ENCODE measurements at places on chromosomes 11 and 22. TPM values are rescaled to one million over a fixed set of nuclear protein-coding genes. Genes with fewer than 3 reads are reported as not detected.

The NECTIN1 gene
- 5.6 TPM for total RNA-seq

DNA sequence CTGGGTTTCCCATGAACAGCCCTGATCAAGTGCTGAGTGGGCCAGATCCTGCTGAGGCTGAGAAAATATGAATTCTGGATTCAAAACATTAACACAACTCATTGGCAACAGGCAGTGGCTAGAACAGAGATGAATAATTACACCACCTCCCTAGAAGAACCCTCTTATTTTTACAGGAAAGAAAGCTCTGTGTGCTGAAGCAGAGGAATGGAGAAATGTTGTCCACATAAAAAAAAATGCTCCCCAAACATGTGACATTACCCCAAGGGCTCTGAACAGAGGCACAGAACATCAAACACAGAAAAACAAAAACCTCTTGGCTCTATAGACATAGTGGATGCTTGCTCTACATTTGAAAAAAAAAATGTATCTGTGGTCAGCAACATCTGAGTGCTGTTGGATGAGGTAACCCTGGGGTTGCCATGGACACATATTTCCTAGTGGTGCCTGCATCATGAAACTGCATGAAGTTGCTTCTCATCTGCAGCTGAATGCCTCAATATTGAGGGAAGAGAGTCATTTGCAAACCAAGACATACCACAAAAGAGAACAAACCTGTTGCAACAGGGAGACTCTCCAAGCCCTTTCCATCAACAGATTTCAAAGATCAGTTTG, 98.8 kb downstream of the SNX19 start:
- H3K27ac ChIP-seq, result no peak overlapping the region
- no peaks in the 10 kb centered on the region for H3K4me1 ChIP-seq
- H3K36me3 ChIP-seq, result no peaks in the 10 kb centered on the region
- H3K4me3 ChIP-seq, result no peak overlapping the region
- H3K27me3 ChIP-seq, result peaks cover 2% of the 10 kb centered on the region

- no peaks in the 10 kb centered on the region for H3K27me3 ChIP-seq
- no peaks in the 10 kb centered on the region for H3K36me3 ChIP-seq
- H3K4me3 ChIP-seq, result no peak overlapping the region
- no peak overlapping the region for H3K27ac ChIP-seq
Measured at GRCh38 chr11:134862587-134863195, 450.6 kb upstream of the B3GAT1 start.

GRCh38 chr11:61564936-61565696, 15.8 kb downstream of the SYT7 start:
- DNase-seq, result no peak
- H3K4me3 ChIP-seq, result no peak overlapping the region
- peaks cover 2% of the 10 kb centered on the region for H3K4me1 ChIP-seq
- H3K27me3 ChIP-seq, result peaks cover 6% of the 10 kb centered on the region

DNA sequence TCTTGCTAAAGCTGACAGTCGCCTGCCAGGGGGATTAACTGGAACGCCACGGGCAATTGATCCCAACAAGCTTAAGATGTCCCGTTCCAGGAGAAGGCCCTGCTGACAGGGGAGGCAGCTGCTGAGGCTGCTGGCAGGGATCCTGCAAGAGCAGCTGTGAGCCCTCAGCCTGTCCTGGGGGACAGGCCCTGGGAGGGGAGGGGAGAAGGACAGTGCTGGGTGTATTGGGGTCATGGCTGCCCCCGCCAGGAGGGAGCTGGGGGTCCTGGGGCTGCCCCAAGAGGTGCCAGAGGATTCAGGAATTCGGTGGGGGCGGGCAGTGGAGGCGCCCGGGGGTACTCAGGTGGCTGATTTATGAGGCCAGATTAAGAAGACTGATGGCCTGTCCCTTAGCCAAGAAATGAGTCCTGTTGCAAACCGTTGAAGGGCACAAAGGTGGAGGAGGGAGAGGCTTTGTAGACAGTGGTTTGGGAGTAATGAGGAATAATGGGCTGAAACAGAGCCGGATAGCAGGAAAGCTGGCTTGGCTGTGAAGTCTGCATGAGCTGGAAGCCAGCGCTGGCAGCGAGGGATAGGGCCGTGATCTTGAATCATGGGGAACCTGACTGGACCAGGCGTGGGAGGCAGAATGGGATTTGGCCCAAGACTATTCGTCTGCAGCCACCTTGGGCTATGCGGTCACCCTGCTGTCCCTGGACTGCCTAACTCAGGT, 133.5 kb downstream of the CACNA1I start:
- DNase-seq, result no peak
- H3K27ac ChIP-seq, result no peak overlapping the region
- no peaks in the 10 kb centered on the region for H3K36me3 ChIP-seq
- peaks cover 8% of the 10 kb centered on the region for H3K27me3 ChIP-seq
- no peaks in the 10 kb centered on the region for H3K4me1 ChIP-seq

Measured in activated T-helper 2 cell treated with anti-CD3 and anti-CD28 coated beads, Interferon-gamma antibody, Interleukin-2, Interleukin-4, amounts not matched to agents 10 μg/mL and 5 μg/mL and 100 μg/mL, durations not matched to agents 14 hours and 24 hours and 36 hours (primary cell).